GM23248 (cell line): ENCODE measurements at places on chromosomes 3 and 15. TPM values are rescaled to one million over a fixed set of nuclear protein-coding genes. Genes with fewer than 3 reads are reported as not detected.

- H3K27ac ChIP-seq = no peak overlapping the region
- no peaks in the 10 kb centered on the region for H3K36me3 ChIP-seq
- H3K4me3 ChIP-seq = no peak overlapping the region
- H3K4me1 ChIP-seq = peaks cover 16% of the 10 kb centered on the region; the same call in 1 of the 2 replicates
Measured at GRCh38 chr3:23253214-23253613, 50.1 kb downstream of the UBE2E2 start.

- DNase-seq = no peak
- no peak overlapping the region for H3K27ac ChIP-seq
- H3K36me3 ChIP-seq = peaks cover 4% of the 10 kb centered on the region; the same call in 1 of the 2 replicates
- H3K27me3 ChIP-seq = no peaks in the 10 kb centered on the region
- no peaks in the 10 kb centered on the region for H3K4me1 ChIP-seq
Measured at GRCh38 chr3:194397757-194398312, 1.2 kb downstream of the GP5 start.

GRCh38 chr15:33678602-33679001, 289.7 kb upstream of the CHRM5 start:
- no peak overlapping the region for H3K4me3 ChIP-seq
- DNase-seq = no peak
- peaks cover 37% of the 10 kb centered on the region for H3K27me3 ChIP-seq

- H3K4me3 ChIP-seq = peak overlapping the region; percentile 46
- no peaks in the 10 kb centered on the region for H3K27me3 ChIP-seq
- H3K36me3 ChIP-seq = no peaks in the 10 kb centered on the region
- H3K4me1 ChIP-seq = peaks cover 39% of the 10 kb centered on the region
Measured at GRCh38 chr15:63013052-63013808, 29.3 kb upstream of the TPM1 start.

- H3K36me3 ChIP-seq = peaks cover 38% of the 10 kb centered on the region
- no peak for DNase-seq
- H3K4me1 ChIP-seq = peaks cover 11% of the 10 kb centered on the region
- H3K27me3 ChIP-seq = no peaks in the 10 kb centered on the region
- H3K4me3 ChIP-seq = no peak overlapping the region
Measured at GRCh38 chr3:125310623-125311081, 64.5 kb downstream of the ZNF148 start.

GRCh38 chr3:79019924-79020173, 747.9 kb downstream of the ROBO1 start:
- DNase-seq = no peak
- H3K27me3 ChIP-seq = no peaks in the 10 kb centered on the region
- H3K27ac ChIP-seq = peak overlapping the region; percentile 93; the same call in 1 of the 2 replicates
- H3K4me3 ChIP-seq = peak overlapping the region; percentile 99
- H3K36me3 ChIP-seq = no peaks in the 10 kb centered on the region

- DNase-seq = no peak
- no peaks in the 10 kb centered on the region for H3K27me3 ChIP-seq
- no peaks in the 10 kb centered on the region for H3K4me1 ChIP-seq
- H3K4me3 ChIP-seq = no peak overlapping the region
- no peak overlapping the region for H3K27ac ChIP-seq
Measured at GRCh38 chr3:135147657-135148056, 352.6 kb downstream of the EPHB1 start.

DNA sequence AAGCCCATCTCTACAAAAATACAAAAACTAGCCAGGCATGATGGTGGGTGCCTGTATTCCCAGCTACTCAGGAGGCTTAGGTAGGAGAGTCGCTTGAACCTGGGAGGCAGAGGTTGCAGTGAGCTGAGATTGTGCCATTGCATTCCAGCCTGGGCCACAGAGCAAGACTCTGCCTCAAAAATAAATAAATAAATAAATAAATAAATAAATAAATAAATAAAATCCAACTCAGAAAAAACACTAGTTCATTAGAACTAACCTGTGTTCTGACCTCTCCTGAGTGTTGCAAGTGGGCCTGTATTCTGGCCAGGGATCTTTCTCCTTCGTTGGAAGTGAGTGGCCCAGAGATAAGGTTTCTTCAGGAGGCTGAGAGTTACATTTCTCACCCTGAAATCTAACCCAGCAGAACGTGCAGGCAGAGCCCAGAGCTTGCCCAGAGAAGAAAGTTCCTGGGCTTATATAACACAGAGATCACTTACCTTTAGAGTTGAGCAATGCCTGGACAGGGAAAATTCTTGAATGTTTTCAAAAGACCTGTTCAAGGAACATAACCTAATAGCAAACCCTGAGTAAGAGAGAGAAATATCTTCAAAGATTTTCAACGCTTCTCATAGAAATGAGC, 583.9 kb downstream of the MCTP2 start:
- no peak overlapping the region for H3K27ac ChIP-seq
- DNase-seq = no peak
- H3K4me1 ChIP-seq = no peaks in the 10 kb centered on the region
- H3K4me3 ChIP-seq = no peak overlapping the region

DNA sequence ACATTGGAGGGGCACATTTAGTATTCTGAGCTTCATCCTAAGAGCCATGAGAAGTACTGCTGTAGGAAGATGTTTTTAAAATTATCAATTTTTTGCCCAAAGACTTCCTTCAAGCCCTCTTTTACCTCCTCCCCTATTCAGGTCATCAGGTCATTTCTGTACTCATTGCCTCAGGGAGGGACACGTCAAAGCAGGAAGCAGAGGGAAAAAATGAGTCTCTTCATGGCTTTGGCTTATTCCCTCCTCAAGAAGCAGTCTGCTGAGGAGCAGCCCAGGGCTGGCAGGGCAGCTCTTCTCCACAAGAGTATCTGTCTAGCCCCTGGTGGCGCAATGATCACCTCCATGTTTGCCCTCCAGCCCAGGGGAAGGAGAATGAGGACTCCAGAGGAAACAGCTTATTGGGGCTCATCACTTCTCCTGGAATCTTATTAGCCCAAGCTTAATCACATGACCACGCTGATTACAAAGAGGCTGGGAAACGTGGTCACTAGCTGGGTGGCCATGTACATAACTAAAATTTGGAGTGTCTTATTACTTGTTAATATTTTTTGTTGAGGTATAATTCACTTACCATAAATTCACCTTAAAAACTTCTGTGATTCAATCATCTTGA, 44.2 kb upstream of the GATA2 start:
- H3K27ac ChIP-seq = no peak overlapping the region
- H3K36me3 ChIP-seq = no peaks in the 10 kb centered on the region
- H3K4me3 ChIP-seq = no peak overlapping the region

Gene SERINC4
- total RNA-seq = not detected in 2 replicates

Gene CD80
- total RNA-seq = not detected in 2 replicates

Gene SIDT1
- total RNA-seq = not detected in 2 replicates

Gene GOLGA6B
- not detected in 2 replicates for total RNA-seq

Gene LSAMP
- 4.0 and 4.5 TPM in 2 replicates for total RNA-seq
